Activated CD8-positive, alpha-beta memory T cell treated with anti-CD3 and anti-CD28 coated beads for 24 hours (primary cell): ENCODE measurements at places on chromosomes 2 and 18.
A peak's percentile ranks its signal among the peaks of the same experiment; 100 is the strongest.

DNA sequence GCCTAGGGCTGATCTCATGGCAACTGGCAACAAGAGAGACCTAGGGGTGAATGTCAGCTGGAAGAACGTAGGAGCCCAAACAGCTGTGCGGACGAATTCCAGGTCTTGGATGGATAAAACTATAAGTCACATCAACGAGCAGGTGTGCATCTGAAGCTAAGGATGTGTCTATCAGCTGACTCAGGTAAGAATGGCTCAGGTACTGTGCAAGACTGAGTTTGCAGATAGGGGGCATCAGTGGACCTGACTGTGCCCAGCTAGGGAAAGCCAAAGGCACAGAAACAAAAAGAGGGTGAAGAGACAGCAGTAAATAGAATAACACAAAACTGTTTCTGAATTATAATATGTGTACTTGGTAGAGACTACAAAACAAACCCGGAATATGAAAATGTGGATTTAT, 357.3 kb downstream of the ZEB2 start:
- DNase-seq, result peak; percentile 64

DNA sequence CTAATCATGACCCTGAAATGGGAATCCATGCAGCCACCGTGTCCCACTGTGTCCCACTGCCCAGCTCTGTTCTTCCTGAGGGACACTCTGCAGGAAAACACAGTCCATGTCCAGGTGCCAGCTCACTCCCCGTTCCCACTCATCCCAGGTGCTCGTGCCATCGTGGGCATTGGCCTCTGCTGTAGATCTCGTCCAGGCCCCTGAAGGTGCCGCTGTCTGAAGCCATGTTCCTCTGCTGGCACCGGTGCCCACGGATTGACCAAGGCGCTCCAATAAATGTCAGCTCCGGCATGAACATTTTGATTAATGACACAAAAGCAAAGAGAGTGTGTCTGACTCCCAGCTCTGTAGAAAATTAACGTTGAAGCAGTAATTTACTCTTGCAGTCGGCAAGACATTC, 280.1 kb upstream of the SALL3 start:
- DNase-seq, result no peak

DNA sequence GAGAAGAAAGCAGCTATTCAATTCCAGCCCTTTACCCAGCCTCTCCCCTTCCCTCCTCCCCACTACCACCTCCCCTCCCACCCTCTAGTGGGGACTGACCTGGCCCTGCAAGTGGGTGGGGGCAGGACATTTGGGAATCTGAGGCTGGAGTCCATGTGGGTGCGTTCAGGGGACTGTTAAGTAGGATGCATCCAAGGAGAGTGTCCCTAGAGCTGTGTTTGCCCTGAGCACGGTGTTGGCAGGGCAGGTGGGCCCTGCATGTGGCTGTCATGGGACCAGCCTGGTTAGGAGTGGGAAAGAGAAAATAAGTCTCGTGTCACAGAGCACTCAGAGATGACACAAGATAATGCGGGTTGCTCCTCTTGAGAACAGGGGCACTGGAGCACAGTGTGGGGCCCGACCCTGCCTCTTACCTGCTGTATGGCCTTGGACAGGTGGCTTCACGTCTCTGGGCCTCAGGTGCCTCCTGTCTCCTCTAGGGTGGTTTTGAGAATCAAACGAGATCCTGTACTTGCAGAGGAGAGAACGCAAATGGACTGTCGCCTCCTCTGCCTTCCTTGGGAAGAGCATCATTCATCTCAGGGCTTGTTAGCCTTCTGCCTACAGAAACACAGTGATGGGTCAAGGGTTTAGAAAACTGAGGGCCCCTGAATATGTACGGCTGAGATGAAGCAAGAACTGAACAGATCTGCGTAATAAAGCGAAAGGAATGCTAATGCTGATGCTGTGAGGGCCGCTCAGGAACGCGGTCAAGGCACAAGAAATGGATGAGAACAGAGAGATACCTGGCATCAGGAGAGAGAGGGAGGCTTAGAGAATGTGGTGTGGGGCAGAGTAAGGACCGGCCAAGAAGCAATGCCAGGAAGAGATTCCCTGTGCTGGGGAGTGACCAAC, 187.7 kb upstream of the HAAO start:
- DNase-seq, result no peak

DNA sequence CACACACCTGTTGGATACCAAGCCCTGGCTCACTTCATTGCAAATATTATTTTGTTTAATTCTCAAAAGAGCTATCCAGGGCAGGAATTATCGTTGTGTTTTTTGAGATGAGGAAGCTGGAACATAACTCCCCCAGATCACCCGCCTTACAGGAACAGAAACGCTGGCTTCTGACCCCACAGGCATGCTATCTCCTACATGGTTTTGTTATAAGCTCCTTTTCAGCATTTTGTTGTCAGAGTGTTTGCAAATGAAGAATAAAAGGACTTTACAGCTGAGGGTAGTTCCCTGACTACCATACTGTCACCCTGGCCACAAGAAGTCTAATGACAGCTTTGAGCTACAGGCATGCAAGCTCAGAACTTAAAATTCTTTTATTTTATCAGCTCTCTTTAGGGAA, 62.0 kb upstream of the MRPS9 start:
- DNase-seq, result no peak

DNA sequence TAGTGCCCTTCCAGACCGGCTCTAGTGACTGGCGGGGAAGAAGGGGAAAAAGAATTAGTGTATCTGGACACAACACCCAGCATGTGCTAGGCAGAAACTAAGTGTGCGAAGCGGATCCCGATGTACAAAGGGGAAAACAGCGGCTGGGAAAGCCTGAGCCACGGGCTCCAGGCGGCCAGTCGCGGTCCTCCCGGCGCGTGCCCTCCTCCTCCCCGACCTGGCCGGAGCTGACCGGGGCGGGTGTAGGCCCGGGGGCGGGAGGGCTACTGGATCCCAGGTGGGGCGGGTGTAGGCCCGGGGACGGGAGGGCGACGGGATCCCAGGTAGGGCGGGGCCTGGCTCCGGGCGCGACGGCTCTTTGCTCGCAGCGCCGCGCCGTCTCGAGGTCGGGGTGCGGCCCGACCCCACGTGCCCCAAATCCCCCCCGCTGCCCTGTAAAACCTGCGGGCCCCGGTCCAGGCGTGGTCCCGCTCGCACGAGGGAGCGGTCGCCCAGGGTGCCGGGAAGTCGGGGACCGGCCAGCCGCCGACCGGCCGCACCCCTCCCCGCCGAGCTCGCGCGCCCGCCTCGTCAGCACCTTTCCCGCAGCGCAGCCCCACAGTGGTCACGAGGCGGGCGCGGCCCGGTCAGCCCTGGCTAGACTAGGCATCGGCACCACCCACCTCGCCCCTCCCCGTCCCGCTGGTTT, 48.8 kb downstream of the C2orf42 start:
- DNase-seq, result peak; percentile 88

DNA sequence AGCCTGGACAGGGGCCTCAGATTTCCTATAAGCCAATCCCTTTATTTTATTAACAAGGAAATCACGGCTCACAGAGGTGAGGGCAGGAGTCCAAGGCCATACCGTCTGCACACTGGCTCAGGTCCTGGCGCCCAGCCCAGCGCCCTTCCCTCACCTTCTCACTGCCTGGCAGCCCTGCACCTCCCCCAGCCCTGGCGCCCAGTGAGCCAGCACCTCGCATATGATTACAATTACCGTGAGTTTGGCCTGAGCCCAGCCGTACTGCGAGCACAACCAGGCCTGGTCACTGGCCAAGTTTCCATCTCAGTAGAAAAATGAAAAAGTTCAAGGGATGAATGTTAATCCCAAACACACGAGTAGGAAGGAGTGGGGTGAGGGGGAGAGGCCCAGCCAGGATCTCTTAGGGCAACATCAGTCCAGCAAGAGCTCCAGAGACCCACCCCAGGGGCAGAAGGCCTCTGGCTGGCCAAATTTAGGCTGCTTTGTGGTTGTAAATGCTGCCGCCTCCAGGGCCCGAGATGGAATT, 68.4 kb downstream of the MCFD2 start:
- no peak for DNase-seq

DNA sequence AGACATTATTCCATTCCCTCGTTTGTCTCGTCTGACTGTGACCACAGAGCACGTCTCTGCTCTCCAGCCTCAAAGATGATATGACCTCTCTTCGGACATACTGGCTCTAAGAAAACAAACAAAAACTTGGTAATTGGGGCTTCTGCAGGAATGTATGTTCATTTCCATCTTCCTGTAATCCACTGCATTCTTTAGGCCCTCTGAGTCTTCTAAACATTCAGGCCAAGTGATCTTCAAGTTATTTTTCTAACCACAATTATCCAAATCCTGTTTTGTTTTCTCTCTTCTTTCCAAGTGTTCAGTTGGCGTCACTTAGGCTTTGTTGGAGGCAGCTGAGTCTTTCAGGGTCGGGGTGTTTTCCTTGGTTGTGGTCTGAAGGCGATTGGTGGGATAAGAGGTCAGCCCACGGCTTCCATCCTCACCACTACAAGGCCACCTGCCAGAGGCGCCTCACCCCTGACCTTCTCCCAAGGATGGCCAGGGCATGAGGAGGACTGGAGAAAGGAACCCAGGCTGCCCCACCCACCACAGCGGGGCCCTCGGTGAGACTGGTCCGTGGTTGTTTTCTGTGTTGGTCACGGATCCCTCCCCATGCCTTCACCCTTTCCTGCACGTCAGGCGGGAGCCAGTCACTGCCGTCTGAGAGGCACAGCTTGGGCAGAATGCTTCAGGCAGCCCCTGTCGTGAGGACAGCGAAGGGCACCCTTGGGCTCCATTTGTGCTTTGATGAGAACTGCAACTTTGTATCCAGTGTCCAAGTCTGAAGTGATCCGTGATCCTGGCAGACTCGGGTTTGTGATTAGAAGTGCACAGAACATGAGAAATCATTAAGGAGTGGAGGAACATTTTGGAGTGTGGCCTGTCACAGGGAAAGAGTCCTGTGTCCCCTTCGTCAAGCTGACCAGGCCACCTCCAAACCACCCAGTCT, 88.6 kb upstream of the FHL2 start:
- DNase-seq, result no peak

DNA sequence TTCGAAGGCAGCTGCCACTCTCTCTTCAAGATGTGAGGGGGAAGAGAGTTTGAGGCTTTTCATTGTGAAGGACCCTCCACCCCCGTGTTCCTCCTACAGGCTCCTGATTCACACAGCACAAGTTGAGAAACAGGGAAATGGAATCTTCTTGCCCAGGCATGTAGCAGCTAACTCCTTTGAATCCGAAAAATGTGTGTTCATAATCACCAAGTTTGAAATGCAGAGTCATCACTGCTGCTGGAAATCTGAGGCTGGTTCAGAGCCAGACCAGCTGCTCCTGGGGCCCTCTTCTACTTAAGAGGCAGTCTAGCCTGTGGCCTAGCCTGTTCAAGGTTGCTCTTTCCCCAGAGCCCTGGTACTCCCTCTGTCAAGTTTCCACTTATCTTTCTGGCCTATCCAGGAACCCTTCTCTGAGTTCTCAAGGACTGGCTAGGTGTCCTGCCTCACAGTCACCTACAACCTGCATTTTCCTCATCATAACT, 166.4 kb downstream of the TMEM247 start:
- no peak for DNase-seq

DNA sequence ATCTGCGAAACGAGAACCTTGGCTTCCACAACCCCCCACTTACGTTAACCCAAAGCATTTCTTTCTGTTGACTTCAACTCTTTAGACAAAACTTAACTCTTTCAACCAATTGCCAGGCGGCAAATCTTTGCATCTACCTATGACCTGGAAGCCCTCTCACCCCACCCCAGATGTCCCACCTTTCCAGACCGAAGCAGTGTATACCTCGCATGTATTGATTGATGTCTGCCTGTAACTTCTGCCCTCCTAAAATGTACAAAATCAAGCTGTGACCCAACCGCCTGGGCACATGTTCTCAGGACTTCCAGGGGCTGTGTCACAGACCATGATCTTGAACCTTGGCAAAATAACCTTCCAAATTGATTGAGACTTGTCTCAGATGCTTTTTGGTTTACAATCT, 12.3 kb downstream of the AQP12B start:
- DNase-seq, result peak; percentile 15

DNA sequence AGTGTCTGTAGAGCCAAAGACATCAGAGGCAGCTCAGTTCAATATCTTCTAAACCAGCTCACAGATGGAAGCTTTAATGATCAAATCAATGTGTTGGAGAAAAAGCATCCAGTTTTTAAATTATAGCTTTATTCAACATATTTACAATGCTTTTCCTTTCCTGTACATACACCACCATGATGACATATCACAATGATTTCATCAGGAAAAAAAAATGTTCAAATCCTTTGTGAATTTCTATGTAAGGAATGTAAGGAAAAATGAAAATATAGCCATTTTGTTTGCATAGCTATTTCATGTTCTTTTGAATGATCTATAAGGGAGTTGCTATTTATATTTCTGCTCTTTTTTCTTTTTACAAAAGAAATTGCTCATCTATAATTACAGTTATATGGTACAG, 134.7 kb upstream of the CDH20 start:
- no peak for DNase-seq

- DNase-seq, result no peak
These were observed 250.8 kb downstream of the TNS1 start for GRCh38 chr2:217751952-217752351.

DNA sequence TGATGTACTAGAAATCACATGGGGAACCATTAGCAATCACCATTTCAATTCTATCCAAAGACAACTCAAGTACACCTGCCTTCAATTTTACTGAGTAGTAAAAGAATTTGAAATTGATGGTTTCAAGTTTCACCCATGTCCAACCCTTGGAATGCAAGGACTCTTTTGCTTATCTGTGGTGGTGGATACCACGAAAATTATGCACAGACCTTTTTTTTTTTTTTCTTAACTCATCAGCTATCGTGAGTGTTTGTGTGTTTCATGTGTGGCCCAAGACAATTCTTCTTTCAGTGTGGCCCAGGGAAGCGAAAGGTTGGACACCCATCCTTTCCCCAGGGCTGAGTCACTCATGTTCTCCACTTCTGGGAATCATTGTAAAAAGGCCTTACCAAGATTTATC, 23.1 kb downstream of the ID2 start:
- no peak for DNase-seq

- DNase-seq, result peak; percentile 40
These were observed 463.9 kb upstream of the HS6ST1 start for GRCh38 chr2:128782411-128783192.
